Stimulated activated CD8-positive, alpha-beta memory T cell treated with anti-CD3 and anti-CD28 coated beads, Interleukin-4, amount 100 ng/mL, for 4 hours (primary cell): ENCODE measurements at places on chromosomes 13 and 19.

DNA sequence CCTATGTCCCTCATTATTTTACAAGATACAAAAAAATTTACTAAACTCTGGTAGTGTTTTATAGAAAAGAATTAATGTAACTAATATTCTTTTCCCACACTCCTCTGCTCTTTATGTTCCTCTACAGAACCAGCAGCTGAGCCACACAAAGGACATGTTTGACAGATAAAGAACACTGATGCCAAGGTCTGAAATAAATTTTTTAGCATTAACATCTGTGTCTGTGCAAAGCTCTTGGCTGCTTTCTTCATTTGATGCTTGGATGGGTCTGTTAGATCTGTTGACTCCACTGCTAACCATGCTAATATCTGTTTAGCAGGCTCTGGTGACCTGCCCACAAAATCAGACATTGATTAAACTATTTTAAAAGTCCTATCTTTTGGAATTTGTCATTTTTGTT is 2363.8 kb downstream of the PCDH9 start:
- DNase-seq = no peak

- no peak for DNase-seq
These were observed 48.1 kb upstream of the SERPINE3 start for GRCh38 chr13:51291341-51291740.

- DNase-seq = no peak
These were observed 21.3 kb upstream of the ZNF599 start for GRCh38 chr19:34794066-34794960.

DNA sequence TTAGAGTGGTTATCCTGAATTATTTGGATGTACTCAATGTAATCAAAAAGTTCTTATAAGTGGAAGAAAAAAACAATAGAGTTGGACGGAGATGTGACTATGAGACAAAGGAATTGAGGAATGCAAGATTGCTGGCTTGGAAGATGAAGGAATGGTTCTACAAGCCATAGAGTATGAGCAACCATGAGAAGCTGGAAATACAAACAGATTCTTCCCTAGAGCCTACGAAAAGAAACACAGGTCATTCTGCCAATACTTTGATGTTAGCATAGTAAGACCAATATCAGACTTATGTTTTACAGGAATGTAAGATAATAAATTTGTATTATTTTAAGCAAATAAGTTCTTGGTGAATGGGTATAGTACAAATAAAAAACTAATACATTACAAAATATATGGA is 249.2 kb downstream of the DIAPH3 start:
- DNase-seq = no peak

DNA sequence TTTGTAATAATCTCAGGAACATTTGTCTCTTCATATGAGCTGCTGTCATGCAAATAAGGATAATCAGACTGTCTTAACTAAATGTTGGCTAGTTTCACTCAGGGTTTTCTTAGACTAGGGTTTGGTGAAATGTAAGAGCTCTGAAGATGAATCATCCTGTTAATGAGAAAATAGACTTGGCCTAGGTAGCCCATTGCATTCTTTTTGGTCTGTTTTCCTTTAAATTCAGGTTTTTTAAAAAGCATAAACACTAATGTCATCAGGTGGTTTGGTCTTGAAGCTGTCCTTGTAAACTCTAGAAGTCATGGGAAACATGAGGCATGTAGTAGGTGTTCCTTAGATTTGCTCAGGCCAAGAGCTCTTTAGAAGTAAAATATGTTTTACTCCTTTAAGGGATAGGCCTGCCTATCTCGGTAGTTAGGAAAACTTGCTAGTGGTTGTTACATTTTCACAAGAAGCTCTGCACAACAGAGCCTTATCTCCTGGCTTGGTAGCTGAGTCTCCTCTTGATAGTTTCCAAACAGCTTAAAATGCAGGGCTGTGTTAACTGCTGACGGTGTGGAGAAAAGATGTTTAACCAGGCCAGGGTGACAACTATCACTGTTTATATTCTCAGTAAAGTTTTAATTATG is 62.0 kb upstream of the C1QTNF9B start:
- no peak for DNase-seq

- no peak for DNase-seq
These were observed 409.0 kb downstream of the COG6 start for GRCh38 chr13:40064154-40065097.
